Stimulated activated CD4-positive, alpha-beta T cell treated with anti-CD3 and anti-CD28 coated beads, Interleukin-1b, Interleukin-23, amount 100 ng/mL, for 4 hours (primary cell): ENCODE measurements at places on chromosomes 7 and 10.

GRCh38 chr10:52782554-52782953, 10.0 kb upstream of the MBL2 start:
- DNase-seq = no peak

DNA sequence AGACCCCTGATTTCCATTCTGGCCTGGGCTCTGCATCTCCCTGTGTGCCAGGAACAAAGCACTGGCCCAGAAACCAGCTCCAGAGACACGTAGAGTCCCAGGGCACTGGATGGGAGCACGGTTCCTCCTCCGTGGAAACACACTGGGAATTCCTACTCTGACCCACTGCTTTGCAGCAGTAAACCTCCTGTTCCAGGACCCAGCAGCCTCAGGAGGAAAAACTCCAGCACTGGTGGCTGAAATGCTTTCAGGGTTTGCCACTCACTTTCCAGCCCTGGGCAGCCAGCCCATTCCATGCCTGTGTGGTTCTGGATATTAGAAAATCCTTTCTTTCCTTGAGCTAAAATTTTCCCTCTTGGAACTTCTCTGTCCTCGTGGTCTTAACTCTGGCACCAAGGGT, 58.0 kb downstream of the FAM171A1 start:
- DNase-seq = no peak

DNA sequence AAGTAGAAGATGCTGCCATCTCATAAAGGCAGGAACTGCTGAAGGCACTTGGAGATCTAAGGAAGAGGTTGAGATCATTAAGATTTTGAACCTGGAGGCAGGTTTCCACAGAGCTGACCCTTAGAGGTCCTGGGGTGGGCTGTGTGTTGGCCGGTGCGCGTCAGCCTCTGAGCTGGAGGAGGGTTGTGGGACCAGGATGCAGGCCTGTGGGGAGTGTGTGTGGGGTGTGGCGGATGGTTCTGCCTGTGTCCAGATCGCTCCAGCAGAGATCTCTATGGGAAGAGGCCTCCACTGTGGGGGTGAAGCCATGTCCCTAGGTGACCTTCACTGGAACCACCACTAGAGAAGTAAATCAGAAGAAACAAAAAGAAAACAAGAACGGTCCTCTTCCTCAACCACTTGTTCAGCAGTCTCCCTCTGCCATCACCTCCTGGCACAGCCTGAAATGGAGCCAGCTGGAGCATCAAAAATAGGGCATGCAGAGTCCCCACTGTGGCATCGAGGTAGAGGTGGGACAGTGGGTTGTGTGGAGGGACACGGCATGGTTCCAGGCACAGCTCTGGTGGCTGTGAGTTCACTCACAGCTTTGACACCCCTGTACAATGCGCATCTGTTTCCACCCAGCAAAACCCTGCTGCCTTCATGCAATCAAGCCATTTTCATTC, 453.8 kb downstream of the TCERG1L start:
- DNase-seq = no peak

DNA sequence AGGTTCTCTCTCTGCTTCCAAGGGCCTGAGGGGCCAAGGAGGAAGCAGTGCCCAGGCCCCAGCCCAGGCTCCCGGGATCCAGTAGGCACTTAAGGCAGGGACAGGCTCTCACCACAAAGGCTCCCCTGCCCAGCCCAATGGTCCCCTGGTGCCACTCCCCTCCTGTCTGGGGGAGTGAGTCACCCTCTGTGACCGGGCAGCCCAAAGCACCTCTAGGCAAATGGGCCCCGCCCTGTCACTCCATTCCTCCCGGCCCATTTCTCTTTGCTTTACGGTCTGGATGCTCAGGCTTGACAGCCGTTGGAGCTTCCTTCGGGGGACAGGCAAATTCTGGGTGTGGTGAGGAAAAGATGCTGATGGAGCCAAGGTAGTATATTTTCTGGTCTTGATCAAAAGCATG, at the start of gene CALHM3:
Gene CALHM3 (minus strand): TSS at position 106 of the 400 bp plus-strand sequence. CDS start 208 bp downstream, outside the sequence.
- DNase-seq = no peak

GRCh38 chr10:18233775-18234174, 93.6 kb downstream of the CACNB2 start:
- DNase-seq = no peak

DNA sequence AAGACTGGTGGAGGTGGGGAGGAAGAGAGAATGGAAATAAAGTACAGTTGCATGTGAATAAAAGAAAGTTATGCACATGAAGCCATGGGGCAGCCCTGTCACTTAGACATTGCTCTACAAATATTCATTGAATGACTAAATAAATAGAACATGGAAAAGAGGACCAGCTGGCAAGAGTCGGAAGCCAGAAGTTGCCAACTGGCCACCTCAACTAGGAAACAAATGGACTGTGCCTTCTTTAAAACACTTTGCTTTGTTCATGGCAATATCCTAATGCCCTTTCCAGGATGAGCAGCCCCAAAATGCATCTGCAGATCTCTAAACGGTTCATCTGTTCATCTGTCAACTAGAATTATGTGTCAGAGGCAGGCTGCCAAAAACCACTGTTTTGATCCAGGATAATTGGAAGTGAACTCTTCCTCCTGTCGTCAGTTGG, 157.3 kb downstream of the NOC3L start:
- DNase-seq = no peak
